ENCODE measurements at places on chromosomes 1 and 21.

GRCh38 chr21:44914176-44914874 lies 6.4 kb downstream of the ITGB2 start:
- peak; percentile 59 for DNase-seq

GRCh38 chr1:160362168-160362957 lies 4.5 kb upstream of the NHLH1 start:
- no peak for DNase-seq

DNA sequence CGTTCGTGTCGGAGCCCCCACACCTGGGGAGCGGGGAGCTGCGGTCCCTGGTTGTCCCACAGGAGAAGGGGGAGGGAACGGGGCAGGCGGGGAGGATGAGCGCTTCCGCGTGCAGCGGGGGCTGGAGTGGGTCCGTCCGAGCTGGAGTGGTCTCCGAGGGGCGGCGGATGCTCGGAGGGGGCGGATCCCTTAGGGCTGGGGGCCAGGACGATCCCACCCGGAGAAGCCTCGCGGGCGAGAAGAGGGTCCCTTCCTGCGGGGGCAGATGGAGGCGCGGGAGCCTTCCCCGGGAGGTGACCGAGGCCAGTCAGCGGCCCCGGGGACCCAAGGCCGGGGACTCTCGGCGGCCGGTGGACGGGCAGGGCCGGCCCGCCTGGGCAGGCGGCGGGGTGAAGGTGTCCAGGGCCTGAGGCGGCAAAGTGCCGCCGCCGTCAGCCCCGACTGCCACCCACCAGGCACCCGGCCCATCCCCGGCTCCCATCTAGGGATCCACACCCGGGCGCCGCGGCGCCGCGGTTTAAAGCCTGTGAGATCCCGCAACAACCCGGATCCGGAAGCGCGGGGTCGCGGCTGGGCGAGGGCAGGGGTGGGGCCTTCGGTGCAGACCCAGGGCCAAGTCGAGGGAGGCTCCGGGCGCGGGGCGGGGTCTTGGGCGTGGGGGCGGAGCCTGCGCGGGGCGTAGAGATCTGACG lies 5.3 kb upstream of the CCDC27 start:
- peak; percentile 81 for DNase-seq

GRCh38 chr1:35461966-35462651 lies 95.1 kb downstream of the KIAA0319L start:
- DNase-seq: no peak

- no peak for DNase-seq
These were observed 144.9 kb upstream of the SOD1 start for GRCh38 chr21:31514598-31514997.
